Activated T-helper 17 cell treated with anti-CD3 and anti-CD28 coated beads, Interleukin-2, amount 50 U/mL, for 72 hours (primary cell): ENCODE measurements at places on chromosomes 4 and X. TPM values are rescaled to one million over a fixed set of nuclear protein-coding genes. Genes with fewer than 3 reads are reported as not detected.

The TLR2 gene
- total RNA-seq = 2.0 TPM

The L1CAM gene
- total RNA-seq = 2.4 TPM

The TLR6 gene
- 2.7 TPM for total RNA-seq

The TRAM1L1 gene
- total RNA-seq = not detected

The LRIT3 gene
- total RNA-seq = 0.52 TPM

The PAGE5 gene
- 1.1 TPM for total RNA-seq

The LANCL3 gene
- 0.95 TPM for total RNA-seq

The MGARP gene
- total RNA-seq = 0.98 TPM

The ASB9 gene
- 3.1 TPM for total RNA-seq

The PRICKLE3 gene
- 19.8 TPM for total RNA-seq

The ZNF674 gene
- total RNA-seq = 2.0 TPM

The HS6ST2 gene
- total RNA-seq = 0.19 TPM

The PPP1R2C gene
- not detected for total RNA-seq

The SULT1B1 gene
- 0.52 TPM for total RNA-seq

The GSX2 gene
- not detected for total RNA-seq

The VSIG4 gene
- 0.24 TPM for total RNA-seq

The GLRA3 gene
- total RNA-seq = not detected

The CLDN34 gene
- not detected for total RNA-seq

The NEIL3 gene
- 23.1 TPM for total RNA-seq

The MAGEB5 gene
- total RNA-seq = not detected

The ZNF711 gene
- 0.32 TPM for total RNA-seq

The ATOH1 gene
- total RNA-seq = not detected

The SMIM31 gene
- not detected for total RNA-seq

The DCAF16 gene
- 54.4 TPM for total RNA-seq

The GDPD2 gene
- total RNA-seq = 0.69 TPM

The CFP gene
- 7.6 TPM for total RNA-seq

The IL21 gene
- total RNA-seq = 17.1 TPM

The LRCH2 gene
- not detected for total RNA-seq

The HAND2 gene
- not detected for total RNA-seq

The SPACA5 gene
- total RNA-seq = not detected

The BEX5 gene
- total RNA-seq = 2.4 TPM

The SORBS2 gene
- total RNA-seq = not detected

The GAGE2A gene
- total RNA-seq = not detected

The PPEF1 gene
- not detected for total RNA-seq

The FGFBP1 gene
- not detected for total RNA-seq

The CENPU gene
- total RNA-seq = 48.6 TPM

The RAB39B gene
- 10.2 TPM for total RNA-seq

The MTHFD2L gene
- 9.4 TPM for total RNA-seq

The ODAPH gene
- total RNA-seq = 0.87 TPM

The GAGE12H gene
- not detected for total RNA-seq
